KBM-7 (cell line): ENCODE measurements at places on chromosomes 12 and 14.
A peak's percentile ranks its signal among the peaks of the same experiment; 100 is the strongest.

- peak; percentile 34 for DNase-seq
These were observed 118.7 kb downstream of the KSR2 start for GRCh38 chr12:117850048-117850447.

- DNase-seq: peak; percentile 17
These were observed 91.2 kb upstream of the PARP11 start for GRCh38 chr12:3964439-3964838.

DNA sequence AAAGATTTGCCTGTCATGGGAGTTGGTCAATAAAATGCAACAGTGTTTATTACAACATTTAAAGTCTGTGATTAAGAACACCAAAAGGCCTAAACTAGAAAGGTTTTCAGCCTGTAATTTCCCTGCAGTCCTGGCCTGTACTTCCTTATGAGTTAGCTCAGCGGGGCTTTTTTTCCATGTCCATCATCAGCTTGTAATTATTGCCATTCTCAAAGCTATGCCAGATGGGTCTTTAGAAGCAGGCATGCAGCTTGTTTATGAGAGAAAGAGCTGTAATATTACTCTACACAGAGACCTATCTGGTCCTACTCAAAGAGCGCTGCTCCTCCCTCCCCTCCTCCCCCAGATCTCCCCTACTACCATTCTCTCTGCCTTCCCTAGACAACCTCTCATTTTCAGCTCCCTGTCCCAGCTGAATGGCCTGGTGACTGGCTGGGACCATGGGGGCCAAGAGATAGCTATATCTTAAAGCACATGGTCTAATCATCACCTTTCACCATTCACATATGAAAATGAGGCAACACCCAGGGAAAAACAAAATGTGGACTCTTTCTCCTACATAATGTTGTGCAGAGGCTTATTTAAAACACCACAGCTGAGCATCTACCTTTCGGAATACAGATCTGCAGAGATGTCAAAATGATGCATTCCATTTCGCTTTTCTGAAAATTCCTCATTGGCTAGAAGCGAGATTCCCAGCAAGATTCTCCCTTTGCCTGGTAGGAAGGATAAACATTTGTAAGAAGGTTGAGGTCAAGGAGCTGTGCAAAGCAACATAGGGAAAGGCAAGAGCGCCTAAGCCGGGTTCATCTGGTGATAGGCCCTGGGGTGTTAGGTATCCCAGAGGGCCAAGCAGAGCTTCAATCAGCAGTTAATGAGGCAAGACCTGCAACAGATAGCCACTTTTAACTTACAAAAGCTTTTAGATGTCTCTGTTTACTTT lies 209.7 kb upstream of the CDKN3 start:
- DNase-seq: no peak

DNA sequence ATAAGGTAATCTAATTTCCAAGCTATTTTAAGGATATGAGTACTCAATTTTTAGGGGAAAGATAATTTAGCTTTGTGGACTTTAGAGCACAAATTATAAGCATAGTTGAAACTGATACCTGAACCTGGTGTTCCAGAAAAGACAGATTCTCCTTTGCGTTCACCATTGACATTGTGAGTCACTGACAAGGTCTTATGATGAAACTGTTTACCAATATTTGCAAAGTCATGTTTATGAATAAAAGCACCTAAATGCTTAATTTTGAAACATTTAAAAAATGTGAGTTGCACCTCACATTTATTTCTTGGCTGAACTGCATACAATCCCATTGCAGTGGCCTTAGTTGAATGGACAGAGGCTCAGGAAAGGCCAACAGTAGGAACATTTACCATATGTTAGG lies 3.9 kb downstream of the BCAT1 start:
- no peak for DNase-seq

DNA sequence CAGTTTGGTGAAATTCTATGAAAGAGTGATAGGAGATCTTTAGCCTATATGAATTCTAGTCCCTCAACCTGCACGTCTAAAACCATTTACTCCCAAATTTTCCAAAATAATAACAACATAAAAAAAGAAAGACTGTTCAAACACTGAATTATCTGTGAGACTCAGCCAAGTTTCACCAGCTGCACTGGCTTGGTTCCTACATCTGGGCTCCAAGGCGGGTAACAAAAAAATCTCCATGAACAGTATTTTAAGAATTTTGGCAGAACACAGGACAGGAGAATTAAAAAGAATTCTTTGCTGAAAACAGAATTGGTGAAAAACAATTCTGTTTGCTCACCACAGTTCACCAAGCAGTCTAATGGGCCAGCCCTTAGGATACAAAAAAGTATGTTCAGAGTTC lies 536.8 kb upstream of the ATP2B1 start:
- no peak for DNase-seq

GRCh38 chr14:62592877-62593276 lies 452.4 kb downstream of the KCNH5 start:
- DNase-seq: no peak

GRCh38 chr14:75279763-75280290 lies 1.2 kb downstream of the FOS start:
- no peak for DNase-seq

- no peak for DNase-seq
These were observed 140.7 kb upstream of the PWP1 start for GRCh38 chr12:107544937-107545336.

- no peak for DNase-seq
These were observed 17.5 kb upstream of the GPATCH2L start for GRCh38 chr14:76134231-76134630.

DNA sequence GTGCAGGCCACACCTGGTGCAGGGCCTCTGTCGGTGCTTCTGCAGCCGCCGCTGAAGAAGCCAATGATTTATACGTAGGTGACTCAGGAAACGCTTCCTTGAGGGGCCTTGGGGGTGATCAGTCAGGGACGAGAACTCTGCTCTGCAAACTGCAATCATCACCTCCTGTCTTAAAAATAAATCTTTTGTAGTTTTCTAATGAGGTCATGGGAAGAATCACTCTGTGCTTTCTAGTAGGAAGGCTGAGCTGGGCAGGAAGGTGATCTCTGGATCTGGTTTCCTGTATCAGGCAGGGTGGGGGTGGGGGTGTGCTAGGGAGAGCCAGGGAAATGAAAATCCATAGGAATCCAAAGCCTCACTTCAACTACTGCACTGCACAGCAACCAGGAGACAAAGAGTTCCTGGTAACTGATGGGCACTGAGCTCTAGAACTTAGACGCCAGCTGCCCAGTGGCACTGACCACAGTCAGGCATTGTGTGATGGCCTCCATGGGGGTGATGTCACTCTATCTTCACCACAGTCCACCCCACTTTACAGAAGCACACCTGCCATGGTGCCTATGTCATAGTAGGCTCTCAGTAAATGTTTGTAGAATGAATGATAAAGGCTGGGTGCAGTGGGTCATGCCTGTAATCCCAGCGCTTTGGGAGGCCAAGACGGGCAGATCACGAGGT lies 292.4 kb upstream of the PWP1 start:
- DNase-seq: no peak

GRCh38 chr14:86942936-86943335 lies 1050.0 kb downstream of the GALC start:
- no peak for DNase-seq

DNA sequence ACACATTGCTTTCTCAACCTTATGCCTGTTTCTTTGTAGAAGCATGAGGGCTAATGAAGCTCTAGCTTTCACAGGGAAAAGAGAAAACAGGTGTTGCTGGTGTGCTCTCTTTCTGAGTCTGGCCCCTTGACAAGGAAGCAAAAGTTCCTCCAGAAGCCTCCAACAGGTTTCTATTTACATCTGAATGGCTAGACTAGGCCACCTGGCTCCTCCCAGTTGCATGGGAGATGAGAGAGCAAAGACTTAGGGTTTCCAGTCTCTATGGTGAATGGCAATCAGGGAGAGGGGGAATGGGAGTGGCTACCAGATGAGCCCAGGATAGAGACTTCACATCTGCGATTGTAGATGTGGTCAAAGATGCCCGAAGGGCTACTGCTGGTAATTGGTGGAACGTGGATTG lies 138.1 kb upstream of the PLXNC1 start:
- DNase-seq: no peak

DNA sequence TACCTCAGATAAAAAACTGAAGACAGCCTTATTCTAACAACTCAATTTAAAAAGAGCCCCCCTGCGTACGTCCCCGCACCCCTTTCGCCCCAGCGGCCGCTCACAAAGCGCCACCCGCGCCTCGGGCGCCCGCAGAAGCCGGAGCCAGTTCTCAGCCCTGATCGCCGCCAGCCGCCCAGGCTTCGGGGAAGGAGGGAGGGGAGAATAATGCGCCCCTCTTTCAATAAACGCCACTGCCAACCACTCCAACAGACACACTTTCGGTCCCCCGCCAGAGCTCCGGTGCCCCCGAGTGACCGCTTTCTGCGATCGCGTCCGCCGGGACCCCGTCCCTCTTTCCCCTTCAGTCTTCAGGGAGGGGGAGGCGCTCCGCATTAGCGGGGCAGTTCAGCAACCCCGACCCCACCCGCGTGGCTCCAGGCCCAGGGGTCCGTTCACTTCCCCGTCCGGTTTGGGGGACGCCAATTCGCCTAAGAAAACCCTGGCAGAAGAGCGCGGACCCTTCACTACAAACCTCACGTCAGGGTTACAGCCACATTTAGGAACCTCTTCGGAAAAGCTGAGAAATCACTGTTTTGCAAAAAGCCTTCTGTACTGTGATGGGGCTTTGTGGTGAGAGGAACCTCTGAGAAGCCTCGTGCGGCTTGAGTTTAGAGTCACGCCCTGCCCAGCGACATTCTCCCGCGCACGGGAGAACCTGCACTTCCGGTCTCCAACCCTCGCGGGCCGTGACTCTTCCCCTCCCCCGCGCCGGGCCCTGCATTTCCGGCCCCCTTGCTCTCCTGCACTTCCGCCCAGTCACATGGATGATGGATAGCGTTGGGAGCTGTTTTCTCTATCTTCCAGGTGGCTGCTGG lies 18.7 kb downstream of the FOXG1 start:
- peak; percentile 22 for DNase-seq

DNA sequence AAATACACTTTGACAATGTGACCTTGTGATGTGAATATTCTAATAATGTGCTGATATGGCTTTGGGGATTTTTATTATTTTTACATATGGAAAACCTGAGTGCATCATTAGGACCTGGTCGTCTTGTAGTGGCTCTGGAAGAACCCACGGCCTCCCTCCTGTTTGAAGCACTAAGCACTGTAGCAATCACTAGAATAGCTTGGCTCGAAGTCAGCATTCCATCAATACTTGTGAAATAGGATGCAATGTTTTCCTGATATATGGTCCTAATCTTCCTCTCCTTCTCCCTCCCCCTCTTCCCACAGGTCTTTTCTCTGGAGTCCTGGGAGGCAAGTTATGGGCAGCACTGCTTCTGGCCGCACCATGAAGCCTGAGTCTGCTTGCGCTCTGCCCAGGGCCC lies 71.9 kb downstream of the NRXN3 start:
- DNase-seq: no peak

DNA sequence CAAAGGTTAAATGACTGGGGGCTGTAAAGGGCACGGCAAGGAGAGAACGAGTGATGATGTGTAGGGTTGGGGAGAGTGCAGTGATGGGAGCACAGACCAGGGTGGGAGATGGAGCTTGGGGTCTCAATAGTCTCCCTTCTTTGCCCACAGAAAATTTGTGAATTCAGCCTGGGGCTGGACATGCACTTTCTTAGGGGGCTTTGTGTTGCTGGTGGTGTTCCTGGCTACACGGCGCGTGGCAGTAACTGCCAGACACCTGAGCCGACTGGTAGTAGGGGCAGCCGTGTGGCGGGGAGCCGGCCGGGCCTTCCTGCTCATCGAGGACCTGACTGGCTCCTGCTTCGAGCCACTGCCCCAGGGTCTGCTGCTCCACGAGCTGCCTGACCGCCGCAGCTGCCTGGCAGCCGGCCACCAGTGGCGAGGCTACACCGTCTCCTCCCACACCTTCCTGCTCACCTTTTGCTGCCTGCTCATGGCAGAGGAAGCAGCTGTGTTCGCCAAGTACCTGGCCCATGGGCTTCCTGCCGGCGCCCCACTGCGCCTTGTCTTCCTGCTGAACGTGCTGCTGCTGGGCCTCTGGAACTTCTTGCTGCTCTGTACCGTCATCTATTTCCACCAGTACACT lies 1.7 kb downstream of the FITM1 start:
- no peak for DNase-seq

GRCh38 chr14:89760086-89760485 lies 194.4 kb downstream of the EFCAB11 start:
- no peak for DNase-seq

DNA sequence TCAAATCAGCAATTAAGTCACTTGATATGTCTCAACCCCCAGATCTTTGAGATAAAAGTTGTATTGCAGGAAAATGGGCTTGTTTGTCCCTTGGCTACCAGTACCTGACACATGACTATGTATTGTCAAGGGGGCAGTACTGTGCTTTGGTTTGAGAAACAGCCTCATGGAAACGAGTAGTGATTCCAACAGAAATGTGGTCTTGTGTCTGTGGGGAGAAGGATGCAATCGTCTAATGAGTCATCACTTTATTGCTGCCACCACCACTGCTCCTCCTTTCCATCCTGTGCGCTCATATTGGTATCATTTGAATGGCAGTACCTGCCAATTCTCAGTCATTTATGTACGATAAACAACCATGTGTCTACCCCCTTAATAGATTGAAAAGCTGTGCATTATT lies 72.8 kb upstream of the ARHGAP5 start:
- DNase-seq: no peak

- DNase-seq: no peak
These were observed 2.3 kb downstream of the NPAS3 start for GRCh38 chr14:32940711-32941667.

DNA sequence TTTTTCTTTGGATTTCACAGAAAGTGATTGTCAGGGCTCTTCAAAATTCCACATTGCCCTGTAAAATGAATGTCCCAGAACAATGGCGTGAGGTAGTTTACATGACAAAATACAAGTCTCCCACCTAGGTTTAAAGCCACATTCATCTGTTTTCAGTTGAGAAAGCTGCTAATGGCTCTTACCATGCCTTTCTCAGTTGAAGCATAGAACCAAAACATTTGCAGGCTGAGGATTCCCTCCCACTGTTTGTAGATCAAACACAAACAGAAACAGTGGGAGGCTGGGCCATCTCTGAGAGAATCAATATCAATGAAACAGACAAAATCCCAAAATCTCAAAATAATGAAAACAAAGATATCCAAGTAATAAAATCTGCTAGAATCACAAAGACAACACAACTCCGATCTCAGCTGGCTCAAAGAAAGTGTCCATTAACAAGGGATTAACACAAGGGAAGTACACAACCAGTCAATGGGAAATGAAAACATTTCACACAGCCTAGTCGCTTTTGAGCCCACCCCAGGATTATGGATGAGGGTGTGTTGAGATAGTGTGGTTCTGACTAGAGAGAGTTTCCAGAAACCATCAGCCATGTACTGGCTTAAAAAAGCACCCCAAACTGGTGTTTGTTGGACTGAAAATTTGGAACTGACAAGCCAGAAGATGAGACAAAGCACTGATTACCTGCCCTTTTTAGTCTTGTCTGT lies 54.5 kb upstream of the TMEM260 start:
- no peak for DNase-seq

GRCh38 chr14:68458840-68459469 lies 333.9 kb downstream of the ZFP36L1 start:
- no peak for DNase-seq

GRCh38 chr14:94971750-94972149 lies 185.6 kb downstream of the DICER1 start:
- DNase-seq: no peak
